ENCODE measurements at places on chromosomes 1 and 21.

DNA sequence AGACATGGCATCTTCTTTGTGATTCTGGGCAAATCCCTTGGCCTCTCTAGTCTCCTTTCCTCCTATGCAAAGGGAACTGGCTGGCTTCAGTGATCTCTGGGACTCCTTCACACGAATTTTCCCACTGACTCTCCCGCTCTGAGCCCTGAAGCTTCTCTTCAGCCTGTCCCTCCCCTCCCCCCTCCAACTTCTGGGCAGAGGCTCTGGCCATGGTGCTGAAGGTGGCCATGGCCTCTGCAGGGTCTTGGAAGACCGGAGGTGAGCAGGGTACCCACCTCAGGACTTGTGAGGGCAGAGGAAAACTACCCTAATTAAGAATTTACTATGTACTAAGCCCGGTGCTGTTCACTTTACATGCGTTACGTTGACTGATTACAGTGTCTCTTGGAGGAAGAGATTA is 29.4 kb upstream of the POU3F1 start:
- DNase-seq = no peak

- no peak for DNase-seq
These were observed 93.0 kb downstream of the ATP1A1 start for GRCh38 chr1:116465845-116466685.

- no peak for DNase-seq
These were observed 52.2 kb upstream of the ATP1A1 start for GRCh38 chr1:116320874-116321273.

GRCh38 chr1:243732637-243733036 is 117.4 kb downstream of the AKT3 start:
- DNase-seq = no peak

- no peak for DNase-seq
These were observed 191.8 kb downstream of the TPR start for GRCh38 chr1:186183219-186183618.

GRCh38 chr1:117077267-117077666 is 17.1 kb downstream of the TTF2 start:
- peak; percentile 63 for DNase-seq

DNA sequence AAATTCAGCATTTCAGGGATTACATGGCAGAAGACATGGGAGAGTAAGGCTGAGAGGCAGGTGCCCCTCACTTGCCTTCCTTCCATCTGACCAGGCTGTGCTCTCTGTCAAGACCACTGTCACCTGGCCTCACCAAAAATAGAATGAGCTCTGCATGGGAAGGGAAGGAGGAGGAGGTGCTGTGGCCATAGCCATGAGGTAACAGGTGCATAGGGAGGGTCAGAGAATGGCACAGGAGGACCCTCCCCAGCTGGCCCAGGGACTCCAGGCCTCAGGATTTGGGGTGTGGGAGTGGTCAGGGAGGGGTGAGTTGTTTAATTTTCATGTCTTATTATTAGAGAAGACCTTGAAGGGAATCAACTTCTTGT is 192.3 kb downstream of the FCRL5 start:
- DNase-seq = no peak

DNA sequence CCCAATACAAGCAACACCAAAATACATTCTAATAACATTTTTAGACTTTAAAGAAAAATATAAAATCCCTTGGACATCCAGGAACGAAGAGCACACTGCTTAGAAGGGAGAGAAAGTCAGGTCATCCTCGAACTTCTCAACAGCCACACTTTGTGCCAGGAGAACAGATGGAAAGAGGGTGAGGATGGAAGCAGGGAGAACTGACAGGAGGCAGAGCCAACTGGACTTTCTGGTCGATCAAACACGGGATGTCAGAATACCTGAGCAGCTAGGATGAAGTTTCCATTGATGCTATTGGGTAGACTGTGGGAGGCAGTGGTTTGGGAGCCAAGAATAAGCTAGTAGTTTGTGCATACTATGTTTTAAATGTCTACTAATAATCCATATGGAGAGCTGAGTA is 111.4 kb downstream of the TOMM20 start:
- no peak for DNase-seq

DNA sequence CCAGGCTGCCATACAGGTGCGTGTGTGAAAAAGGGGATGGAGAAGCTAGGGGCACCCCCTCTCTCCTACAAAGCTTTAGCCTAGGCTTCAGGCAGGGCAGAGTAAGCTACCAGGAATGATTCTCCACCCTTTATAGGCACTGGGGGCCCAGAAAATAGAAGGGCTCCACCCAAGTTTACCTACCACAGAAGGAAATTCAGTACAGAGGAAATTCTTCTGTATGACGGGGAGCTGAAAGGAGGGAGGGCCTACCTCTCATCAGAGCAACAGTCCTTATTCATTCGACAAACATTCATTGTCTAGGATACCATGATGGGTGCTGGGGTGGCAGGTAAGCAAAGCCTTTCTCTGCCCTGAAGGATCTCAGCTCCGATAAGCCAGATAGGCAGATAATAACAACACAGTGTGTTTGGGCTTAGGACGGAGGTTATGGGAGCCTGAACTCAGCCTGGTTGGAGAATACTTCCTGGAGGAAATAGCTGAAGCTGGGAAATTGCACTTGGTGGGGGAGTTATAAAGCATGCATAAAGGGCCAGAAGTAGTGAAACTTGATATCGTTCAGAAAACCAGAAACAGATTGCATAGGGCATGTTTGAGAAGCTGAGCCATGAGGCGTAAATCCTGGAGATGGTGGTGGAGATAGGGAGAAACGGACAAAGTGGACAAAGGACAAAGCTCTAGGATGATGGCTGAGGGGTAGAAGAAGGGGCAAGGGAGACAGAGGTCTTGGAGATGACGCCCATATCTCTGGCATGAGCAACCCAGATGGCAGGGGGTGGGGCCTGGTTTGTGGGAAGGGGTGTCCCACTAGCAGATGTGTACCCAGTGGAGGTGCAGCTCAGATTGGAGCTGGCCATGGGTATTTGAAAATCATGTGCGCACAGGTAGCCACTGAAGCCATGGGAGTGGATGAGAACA is 5.3 kb upstream of the P3R3URF start:
- no peak for DNase-seq

DNA sequence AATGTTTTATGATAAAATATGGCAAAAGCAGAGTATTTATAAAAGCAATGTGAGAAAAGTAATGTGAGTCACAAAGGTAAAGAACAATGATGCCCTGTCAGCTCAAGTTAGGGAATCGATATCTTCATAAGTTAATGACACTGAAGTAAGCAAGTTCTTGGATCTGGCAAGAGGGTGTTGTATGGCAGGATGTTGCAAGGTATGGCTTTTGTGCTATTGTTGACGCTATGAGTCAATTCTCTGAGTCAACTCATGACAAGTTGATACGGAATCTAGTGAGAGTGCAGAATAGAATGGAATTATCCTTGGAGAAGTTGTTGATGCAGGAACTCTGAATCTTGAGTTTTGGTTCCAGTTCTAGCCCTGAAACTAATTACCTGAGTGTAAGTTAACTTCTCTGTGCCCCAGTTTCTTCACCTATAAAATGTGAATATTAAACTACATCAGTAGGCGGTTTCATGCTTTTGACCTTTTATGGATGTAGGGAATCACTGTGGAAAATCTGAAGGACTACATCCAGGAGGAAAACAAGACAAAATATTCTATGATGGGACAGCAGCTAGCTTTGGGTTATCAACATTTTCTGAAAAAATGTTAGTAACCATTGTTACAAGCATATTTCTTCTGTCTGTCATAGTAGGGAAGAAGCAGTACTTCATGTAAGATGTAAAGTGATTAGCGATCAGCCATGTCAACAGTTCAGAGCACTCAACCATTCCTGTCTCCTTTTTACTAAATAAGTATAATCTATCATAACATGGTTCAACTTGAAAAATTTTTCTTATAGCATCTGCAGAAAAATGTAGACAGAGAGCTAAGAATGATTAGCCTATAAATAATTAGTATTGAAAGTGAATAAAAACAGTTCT is 96.9 kb downstream of the ATP6V1G3 start:
- no peak for DNase-seq

GRCh38 chr1:24507405-24507804 is 4.8 kb downstream of the RCAN3 start:
- DNase-seq = peak; percentile 22

- no peak for DNase-seq
These were observed 7.3 kb upstream of the LGR6 start for GRCh38 chr1:202186327-202186726.

GRCh38 chr1:237098541-237098940 is 56.6 kb downstream of the RYR2 start:
- DNase-seq = no peak

- DNase-seq = no peak
These were observed 24.6 kb downstream of the PKP1 start for GRCh38 chr1:201307760-201308499.

DNA sequence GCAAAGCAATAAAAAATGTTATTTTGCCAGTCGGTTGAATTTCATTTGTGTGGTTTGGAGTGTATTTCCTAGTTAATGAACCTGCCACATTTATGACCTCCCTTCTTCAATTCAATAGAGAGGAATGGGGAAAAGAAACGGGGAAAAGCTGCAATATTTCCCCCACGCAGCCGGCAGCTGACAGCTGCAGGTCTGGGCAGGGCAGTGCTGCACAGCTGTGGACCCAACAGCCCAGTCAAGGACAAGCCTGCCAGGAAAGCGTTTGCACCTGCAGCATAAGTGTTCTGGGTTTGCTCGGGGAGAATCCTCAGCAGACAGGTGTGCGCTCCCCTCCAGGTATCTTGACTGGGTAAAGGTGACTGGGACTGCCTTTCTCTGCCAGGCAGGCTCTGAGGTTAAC is 53.4 kb downstream of the FBXO2 start:
- no peak for DNase-seq

DNA sequence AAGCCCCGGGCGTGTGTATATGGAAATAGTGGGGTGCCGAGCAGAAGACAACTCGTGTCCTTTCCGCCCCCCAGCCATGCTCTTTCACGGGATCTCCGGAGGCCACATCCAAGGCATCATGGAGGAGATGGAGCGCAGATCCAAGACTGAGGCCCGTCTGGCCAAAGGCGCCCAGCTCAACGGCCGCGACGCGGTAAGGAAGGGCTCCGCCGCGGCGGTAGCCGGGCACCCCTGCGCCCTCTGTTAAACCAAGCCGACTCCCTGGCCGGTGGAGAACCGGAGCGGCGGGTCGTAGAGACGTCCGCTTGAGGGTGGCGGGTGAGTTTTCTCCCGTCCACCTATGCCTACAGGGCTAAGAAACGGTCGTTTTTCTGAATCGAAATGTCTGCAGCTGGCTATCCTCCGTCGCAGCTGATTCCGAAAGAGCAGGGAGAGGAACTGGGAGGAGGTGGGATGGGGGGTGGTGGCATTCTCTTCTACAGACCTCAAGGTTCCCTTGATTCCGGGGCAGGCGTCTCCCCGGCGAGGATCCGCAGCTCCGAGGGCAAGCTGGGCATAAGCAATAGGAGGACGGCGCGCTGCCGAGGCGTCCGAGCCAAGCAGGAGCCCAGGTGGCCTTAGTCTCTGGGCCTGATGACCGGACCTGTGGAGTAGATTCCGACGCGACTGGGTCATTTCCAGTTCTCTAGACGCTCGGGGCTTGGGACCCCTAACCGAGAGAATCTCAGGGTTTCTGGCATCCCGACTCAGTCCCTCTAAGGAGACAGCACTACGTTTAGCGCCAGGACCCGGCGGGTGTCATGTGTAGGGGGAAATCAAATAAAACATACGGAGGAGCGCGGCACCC is 856 bp downstream of the LHX9 start:
- peak; percentile 25 for DNase-seq

DNA sequence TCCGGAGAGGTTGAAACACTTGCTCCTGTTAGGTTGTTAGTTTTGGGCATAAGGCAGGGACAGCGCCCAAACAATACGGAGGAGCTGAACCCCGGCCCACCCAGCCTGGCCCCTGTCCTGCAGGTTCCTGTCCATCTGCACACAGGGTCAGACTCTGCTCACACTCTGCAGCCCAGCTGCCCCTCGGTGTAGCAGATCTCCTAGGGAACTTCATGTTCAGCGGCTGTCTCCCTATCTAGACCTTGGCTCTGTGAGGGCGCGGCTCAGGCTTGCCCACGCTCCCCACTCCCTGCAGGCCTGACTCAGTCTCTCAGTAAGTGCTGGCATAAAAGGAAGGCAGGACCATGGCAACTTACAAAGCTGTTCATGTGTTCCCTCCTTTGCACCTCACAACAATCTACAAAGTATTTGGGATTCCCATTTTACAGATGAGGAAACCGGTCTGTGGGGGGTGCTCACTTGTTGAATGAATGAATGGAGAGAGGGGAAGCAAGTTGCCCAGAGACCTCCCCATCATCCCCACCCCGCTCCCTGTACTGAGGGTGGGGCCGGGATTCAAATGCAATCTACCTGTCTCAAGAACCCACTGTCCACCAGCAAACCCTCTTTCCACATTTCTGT is 26.2 kb downstream of the ACOT11 start:
- no peak for DNase-seq

GRCh38 chr1:93623875-93624274 is 57.8 kb downstream of the BCAR3 start:
- DNase-seq = no peak

GRCh38 chr1:77476475-77476874 is 194.7 kb downstream of the AK5 start:
- no peak for DNase-seq

GRCh38 chr1:186297439-186298045 is 77.5 kb downstream of the TPR start:
- DNase-seq = no peak

DNA sequence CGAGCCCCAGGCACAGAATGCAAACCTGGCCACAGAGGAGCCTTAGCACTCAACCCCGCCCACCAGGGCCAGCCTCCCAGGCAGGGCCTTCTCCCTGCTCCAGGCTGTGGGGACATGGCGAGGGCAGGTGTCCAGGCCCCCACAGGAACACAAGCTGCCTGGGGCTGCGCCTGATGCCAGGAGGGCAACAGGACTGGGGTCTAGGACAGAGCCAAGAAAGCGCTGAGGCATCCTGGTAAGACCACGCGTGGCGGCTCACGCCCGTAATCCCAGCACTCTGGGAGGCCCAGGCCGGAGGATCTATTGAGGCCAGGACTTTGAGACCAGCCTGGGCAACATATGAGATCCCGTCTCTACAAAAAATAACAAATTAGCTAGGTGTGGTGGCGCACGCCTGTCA is 59.1 kb downstream of the MEGF6 start:
- no peak for DNase-seq

- DNase-seq = no peak
These were observed 142.3 kb upstream of the CHRM3 start for GRCh38 chr1:239244084-239244483.

- DNase-seq = no peak
These were observed 153.3 kb upstream of the RUNX1 start for GRCh38 chr21:35202431-35202830.

DNA sequence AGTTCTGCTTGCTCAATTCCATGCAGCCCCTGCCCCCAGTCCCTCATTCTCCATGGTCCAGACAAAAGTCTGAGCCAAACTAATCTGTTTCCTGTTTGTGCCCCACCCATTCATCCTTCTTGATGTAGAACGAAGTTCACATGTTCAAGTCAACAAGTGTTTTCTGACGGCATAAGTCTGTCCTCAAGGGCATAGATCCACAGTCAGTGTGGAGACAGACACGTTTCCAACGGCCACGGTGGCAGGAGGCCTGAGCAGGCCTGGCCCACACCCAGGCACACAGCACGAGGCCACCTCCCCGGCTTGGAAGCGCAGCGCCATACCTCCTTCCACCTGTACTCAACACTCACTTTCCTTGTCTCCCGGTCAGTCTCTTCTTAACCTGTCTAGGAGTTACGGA is 16.1 kb downstream of the ADORA1 start:
- DNase-seq = no peak

Data from activated naive CD4-positive, alpha-beta T cell treated with Interleukin-2 at 50 U/mL for 16 hours (primary cell).